T47D (cell line): ENCODE measurements at places on chromosomes 11 and 22.

- DNase-seq = no peak
Observed at GRCh38 chr11:121842192-121842585, 273.8 kb downstream of the BLID start.

DNA sequence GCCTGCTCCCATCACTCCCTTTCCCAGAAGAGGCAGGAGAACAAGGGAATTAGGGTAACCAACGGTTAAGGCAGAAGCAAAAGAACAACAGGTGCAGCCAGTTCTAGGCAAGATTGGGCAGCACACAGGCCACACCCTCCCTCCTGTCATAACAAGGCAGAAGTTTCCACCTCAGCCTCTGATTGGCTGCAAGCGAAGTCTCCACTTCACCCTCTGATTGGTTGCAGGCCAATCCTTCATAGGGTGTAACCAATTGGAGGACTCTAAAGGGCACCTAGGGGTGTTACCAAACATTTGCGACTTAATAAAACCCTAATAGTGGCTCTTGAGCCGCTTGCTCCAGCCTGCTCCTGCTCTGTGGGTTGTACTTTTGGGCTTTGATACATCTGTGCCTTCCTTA is 153.8 kb downstream of the CACNA1I start:
- peak; percentile 62 for DNase-seq

DNA sequence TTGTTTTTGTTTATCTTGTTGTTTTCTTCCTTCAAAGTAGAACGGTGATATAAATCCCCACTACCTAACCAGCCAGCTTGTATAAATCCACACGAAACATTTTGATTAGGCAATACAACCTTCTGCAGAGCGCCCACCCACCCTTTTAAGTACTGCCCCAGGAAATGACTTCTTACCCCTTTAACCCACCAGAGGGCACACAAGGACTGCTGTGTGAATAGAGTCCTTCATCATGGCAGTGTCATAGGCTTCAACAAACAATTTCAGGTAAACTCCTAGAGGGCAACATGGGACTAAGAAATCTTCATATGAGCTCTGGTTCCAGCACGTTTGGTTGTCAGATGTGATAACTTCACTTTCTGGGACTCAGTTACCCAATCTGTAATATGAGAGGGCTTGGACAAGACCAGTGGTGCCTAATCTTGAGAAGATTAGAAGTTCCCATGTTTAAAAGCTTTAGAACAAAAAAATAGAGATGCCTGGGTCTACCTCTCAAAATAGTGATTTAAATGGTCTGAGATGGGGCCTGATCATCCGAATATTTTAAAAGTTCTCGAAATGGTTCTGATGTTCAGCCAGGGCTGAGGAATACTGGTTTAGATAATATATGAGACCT is 56.1 kb downstream of the PIWIL4 start:
- peak; percentile 66 for DNase-seq

GRCh38 chr11:68324695-68325094 is 12.3 kb downstream of the LRP5 start:
- no peak for DNase-seq

DNA sequence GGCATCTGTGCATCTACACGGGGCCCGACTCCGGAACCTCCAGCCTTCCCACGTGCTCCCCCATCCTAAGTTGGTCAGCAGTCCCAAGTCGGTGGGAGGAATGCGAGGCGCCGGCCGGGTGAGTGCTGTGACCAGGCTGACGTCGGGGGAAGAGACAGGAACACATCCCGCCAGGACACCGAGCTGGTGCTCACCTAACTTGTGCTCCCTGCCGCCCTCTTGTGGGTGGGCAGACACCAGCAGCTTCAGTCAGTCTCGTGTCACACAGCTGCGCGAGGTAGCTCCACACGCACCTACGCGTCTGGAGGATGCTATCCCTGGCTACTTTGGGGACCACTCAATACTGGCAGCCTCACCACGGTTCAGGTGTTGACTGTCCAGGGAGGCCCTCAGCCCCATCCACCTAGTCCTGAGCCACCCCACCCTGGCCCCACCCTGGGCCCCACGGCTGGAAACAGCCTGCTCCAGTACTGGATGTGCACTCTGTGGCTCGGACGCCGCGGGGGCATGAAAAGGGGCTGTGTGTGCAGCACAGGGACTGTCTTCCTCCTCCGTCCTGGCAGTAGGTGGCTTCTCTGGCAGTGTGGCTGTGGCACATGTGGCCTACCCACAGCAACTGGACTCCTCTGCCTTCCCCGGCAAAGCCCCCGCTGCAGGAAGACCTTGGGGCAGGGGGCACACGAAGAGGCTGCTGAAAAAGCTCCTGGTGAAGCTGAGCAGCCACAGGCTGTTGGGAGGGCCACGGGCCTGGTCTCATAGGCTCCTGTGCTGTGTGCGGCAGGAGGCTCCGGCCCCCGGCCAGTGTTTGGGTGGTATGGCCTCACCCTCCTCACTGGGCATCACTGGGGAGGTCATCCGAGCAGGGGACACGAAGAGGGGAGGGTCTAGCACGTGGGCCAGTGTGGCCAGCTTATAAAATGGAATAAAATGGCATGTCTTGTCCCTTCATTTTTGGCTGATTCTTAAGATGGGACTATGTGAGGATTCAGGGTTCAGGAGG is 11.2 kb upstream of the BID start:
- peak; percentile 76 for DNase-seq
